CD4-positive, alpha-beta T cell treated with Interleukin-6 at 100 ng/mL for 8 hours (primary cell): ENCODE measurements at places on chromosomes 16 and 17.

DNA sequence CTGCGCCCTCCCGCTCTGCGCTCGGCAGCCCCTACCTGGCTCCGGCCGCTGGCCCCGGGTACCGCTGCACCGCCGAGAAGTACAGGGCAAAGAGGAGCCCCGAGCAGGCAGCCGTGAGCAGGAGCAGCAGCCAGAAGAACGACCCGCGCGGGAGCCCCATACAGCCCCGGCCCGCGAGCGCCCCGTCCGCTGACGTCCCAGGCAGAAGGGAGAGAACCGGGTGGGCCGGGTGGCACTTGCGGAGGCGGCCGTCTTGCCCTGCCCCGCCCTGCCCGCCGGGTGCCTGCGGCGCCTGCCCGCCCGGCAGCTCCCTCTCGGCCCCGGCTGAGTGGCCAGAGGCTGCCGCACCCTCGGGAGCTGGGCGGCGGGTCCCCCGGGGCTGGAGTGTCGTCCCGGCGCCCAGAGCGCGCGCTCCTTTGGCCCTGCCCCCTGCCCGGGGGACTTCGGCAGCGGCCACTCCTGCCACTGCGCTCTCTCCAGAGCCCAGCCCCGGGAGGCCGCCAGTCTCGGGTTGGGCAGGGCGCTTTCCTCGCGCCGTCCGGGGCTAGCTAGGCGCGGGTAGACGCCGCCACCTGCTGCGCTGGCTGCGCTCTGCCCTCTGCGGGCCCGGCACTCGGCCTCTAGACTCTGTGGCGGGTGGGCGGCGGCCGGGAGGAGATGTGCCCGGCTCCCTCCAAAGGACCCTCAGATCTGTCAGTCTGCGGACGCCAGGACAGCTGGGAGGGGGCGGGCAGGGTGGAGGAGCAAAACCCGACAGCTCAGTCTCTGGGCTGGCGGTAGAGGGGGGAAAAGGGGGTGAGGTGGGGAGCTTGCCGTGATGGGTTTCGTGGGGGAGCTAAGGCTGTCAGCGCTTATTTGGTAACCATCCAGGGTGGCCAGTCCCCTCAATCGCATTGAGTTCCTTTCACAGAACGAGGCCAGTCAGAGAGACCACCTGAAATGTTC is at the start of gene ST6GALNAC2:
TSS of gene ST6GALNAC2 (minus strand) at position 212 of the 945 bp plus-strand sequence. CDS start at position 160, 52 bp downstream.
- peak; percentile 20 for DNase-seq

- no peak for DNase-seq
Observed at GRCh38 chr17:32813021-32813420, 63.9 kb downstream of the MYO1D start.

GRCh38 chr16:49937886-49938285 is 82.0 kb upstream of the ZNF423 start:
- no peak for DNase-seq

GRCh38 chr17:56820207-56820606 is 13.5 kb downstream of the C17orf67 start:
- DNase-seq = no peak

DNA sequence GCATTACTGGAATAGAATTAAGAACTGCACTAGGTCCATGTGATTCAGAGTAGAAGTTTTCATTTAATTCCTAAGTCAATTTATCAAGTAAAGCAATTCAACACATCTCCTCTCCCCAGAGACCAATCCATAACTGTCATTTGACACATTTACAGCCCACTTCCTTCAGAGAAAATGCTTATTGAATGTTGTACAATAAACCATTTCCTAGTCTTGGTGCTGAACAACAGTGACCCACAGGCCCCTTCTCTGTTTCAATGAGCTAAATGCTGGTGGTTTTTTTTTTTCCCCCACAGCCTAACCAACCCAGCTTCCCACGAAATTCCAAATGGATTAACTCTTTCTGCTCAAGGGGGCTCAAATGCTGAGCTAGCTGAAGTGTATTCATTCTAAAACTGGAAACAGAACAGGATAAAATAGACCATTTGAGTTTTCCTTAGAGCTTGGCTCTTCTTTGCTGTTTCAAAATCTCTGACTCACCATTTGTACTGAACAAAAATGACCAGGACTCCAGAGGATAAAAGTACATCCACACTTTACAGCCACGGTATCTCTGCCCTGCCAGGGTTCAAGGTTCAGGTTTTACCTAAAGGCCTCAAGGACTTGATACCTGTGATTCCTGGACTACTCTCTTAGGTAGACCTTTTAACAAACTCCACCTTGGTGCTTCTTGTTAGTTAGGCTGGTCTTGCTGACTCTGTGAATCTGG is 62.3 kb downstream of the TMEM100 start:
- DNase-seq = no peak

DNA sequence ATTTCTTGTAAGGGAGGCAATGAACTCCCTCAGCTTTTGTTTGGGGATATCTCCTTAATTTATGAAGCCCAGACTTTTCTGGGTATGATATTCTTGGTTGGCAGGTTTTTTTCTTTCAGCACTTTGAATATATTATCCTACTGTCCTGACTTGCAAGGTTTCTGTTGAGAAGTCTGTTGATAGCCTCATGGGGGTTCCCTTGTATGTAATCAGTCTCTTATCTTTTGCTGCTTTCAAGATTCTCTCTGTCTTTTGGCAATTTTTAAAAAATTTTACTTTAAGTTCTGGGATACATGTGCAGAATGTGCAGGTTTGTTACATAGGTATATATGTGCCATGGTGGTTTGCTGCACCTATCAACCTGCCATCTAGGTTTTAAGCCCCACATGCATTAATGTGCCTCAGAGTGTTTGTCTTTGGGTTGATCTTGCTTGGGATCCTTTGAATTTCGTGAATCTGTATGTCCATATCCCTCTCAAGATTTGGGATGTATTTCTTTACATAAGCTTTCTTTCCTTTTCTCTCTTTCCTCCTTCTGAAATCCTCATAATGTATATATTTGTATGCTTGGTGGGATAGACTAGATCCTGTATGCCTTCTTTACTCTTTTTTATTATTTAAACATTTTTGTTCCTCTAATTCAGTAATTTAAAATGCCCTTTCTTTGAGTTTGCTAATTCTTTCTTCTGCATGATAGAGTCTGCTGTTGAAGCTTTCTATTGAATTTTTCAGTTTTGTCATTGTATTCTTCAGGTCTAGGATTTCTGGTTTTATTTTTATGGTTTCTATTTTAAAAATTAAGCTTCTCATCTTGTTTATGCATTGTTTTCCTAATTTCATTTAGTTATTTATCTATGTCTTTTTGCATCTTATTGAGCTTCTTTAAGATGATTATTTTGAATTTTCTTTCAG is 5.2 kb upstream of the KRT25 start:
- no peak for DNase-seq

DNA sequence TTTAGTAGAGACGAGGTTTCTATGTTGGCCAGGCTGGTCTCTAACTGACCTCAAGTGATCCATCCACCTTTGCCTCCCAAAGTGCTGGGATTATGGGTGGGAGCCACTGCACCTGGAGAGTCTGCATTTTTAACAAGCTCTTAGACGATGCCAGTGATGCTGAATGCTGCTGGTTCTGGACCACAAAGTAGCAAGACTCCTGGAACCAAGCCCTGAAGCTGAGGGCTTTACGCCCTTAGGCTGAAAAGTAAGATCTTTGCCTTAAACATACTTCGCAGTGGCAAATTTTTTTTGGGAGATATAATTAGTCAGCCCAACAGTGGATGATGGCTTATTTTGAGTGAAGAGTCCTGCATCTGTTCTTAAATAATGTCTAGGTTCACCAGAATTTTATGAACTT is 14.0 kb downstream of the METTL9 start:
- DNase-seq = no peak

DNA sequence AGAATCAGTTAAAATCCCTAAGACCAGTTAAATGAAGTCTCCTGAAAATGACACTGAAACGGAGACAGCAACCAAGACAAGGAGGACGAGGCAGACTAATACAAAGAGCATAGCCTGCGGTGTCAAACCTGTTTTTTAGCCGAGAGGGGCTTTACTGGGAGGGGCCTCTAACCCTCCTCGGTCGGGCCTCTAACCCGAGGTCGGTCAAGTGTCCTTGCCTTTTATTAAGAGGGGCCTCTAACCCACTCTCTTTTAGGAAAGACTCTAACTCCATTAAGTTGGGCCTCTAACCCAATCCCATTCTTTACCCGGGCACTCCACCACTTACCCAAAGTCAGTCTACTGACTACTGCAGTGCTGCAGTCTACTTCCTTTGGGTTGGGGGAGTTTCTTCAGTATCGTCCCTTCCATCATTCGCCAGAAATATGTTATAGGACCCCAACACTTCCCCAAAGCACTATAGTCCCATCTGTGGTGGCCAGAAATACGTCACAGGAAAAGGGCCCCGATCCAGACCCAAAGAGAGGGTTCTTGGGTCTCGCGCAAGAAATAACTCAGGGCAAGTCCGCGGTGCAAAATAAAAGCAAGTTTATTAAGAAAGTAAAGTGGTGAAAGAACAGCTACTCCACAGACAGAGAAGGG is 39.2 kb upstream of the ARL4D start:
- DNase-seq = no peak

GRCh38 chr16:2361129-2361528 is 20.6 kb upstream of the ABCA3 start:
- no peak for DNase-seq

DNA sequence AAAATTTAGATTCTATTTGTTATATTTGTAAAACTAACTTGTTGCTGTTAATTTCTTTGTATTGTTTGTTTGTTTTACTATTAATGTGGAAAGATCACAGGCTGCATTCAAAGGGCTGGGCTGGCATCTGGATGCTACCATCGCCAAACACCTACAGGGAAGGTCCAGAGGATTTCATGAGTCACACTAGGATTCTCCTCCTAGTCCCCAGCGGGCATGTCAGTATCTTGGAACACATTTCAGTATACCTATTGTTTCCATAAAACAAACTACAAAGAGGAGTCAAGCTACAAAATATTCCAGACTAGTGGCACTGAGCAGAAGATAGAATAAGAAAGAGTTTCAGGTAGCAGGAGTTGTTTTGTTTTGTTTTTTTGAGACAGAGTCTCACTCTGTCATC is 55.3 kb downstream of the NOG start:
- no peak for DNase-seq

GRCh38 chr17:7823581-7824001 is 10.4 kb upstream of the KDM6B start:
- no peak for DNase-seq

DNA sequence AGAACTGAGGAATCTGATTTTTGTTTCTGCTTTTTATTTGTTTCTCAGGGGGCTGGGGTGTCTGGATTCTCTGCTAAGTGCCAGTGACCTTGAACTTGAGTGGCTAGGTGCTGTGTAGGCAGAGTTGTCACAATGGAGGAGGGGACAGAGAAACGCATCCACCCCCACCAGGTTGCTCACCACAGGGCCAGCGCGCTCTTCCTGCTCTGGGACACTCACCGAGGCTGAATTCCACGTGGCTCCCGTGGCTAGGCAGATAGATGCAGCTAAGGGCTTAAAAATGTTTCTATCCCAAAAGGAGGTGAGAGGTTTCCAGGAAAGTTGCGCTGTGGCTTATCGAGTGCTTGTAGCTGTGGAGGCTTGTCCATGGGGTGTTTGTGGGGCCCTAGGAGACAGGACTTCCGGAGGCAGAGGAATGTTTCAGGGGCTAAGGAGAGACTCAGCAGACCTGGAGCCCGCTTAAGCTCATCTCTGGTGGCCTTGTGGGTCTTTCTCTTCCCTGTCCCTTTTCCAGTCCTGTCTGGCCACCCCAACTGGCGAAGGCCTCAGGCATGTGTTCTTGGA is 36.8 kb downstream of the ADCY7 start:
- no peak for DNase-seq

DNA sequence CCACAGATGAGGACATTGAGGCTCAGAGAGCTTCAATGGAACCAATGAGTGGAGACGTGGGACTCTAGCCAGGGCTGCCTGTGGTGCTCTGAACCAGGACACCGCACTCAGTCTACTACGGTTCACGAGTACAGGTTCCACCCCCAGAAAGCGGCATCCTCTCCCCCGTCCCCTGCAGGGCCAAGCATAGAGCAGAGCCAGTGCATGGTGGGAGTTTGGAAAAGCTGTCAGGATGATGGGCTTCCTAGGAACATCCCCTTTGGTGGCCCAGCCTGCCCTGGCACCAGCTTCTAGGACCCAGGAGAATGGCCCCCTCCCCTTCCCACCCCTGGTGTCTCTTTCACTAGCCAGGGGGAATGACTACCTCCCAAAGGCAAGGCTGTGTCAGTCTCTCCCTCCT is 8.4 kb downstream of the ZNF319 start:
- no peak for DNase-seq

DNA sequence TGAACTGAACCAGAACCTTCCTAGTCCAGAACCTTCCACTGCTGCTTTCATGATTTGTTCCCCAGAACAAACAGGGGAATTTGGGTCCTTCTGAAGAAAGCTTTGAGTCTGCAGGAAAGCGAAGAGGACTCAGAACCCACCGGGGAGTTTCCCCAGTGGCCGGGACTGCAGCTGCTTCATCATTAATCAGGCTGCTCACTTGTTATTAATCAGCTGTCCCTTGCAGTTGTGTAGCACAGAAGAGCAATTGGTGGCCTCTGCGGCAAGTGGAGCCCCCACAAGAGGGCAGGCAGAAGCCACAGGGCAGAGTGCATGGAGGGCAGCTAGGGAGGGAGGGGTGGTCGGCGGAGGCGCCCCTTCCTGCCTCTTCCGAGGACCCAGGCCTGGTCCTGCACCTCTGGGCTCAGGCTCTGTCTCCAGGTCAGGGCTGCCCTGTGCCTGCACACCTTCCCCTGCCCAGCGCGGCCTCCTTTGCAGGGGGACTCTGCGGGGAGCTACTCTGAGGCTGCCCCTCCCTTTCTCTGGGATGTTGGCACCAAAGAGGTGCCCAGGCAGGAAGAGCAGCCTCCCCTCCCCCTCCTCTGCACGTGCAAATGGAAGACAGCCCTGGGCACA is 6.9 kb downstream of the CCL17 start:
- no peak for DNase-seq

DNA sequence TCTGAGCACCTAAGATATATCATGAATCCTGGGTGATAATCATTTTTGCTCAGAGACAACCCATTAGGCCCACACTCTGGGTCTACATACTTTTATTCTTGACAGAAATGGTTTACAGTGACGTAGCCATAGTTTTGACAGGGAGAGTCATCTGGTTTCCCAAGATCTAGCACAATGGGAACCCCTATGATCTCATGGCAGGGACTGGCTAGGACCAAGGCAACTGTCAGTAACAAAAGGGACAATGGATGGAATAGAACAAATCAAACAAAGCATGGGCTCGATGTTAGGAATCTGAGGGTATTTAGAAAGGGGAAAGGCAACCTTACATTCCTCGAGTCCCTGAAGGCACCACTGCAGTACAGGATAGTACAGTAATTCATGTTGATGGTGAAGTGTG is 20.5 kb downstream of the CFAP97D1 start:
- DNase-seq = no peak

DNA sequence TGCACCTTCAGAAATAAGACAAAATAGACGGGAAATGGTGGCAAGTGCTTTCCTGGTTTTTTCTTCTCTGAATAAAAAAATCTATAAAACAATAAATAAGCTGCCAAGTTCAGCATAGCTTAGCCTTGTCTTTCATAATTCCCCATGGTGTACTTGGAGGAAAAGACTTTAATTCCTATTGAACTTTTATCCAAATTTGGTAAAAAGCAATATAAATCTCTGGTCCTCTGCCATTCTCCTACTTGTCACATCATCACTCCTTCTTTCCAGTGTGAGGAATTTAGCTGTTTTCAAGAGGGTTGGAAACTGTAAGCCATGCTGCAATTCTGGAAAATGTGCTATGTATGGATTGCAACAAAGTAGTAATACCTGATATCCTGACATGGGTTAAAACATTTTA is 551.8 kb upstream of the KIF2B start:
- DNase-seq = no peak
